ENCODE measurements at places on chromosomes 6 and 20.

GRCh38 chr20:7879883-7880282 lies 60.4 kb downstream of the HAO1 start:
- DNase-seq: no peak

GRCh38 chr6:122770835-122771601 lies 8.5 kb upstream of the FABP7 start:
- no peak for DNase-seq

DNA sequence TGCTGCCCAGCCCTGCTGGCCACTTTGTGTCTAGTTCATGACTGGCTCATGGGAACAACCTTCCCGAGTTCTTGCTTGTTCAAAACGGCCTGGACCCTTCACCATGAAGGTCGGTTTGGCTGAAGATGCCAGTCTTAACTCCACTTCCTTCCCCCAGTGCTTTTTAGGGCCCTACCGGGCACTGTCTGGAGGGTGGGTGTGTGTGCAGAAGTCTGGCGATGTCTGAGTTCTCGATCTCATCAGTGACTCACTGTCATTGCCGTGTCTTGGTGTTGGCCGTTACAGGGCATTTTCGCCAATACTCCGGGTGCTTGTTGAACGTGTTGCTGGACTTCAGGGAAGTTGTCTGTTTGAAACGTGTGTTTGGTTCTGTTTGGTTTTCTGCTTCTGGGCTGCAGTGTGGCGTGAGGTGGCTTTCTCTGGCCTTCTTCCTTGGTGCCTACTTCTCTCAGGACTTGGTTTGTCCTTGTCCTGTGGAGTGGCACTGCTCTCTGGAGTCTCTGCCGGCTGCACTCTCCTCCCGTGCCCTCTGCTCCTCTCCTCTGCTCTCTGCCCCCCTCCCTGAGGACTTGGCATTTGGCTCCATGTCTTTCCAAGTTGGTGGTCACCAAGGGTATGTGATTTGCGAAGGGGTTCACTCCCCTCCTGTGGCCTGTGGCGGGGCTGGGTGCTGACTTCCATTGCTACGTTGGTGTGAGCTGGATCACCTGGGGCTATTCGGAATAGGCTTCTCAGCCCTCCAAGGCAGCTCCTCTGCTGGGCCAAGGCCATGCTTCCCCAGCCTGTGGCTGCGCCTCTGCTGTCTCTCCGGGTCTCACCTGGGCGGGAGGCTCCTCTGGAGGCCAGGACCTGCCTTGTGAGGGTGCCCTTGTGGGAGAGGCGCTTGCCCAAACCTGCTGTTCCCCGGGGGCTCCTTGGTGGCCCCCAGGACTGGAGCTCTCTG lies 38.2 kb downstream of the PYGB start:
- DNase-seq: no peak

DNA sequence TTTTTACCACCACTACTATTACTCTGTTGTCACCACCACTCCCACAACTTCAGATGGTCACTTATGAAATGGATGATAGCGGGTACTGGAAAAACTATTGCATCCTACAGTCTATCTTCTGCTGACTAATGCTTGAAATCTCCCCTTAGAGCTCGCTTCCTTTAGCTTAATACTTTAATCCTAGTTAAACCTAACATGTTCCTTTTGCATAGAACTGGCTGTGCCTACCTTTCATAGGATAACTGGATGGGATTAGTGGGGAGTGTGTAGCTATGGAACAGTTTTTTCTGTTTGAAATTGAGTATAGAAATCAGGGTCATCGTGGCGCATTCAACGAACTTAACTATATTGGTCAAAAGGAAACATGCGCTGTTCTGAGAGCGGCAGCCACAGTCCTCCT lies 294.7 kb downstream of the FARS2 start:
- DNase-seq: no peak

Data from activated CD8-positive, alpha-beta memory T cell treated with anti-CD3 and anti-CD28 coated beads, Interleukin-2, amount 10 ng/mL, durations not matched to agents 7 days and 5 days (primary cell).